ENCODE measurements at places on chromosomes 7 and 10.

DNA sequence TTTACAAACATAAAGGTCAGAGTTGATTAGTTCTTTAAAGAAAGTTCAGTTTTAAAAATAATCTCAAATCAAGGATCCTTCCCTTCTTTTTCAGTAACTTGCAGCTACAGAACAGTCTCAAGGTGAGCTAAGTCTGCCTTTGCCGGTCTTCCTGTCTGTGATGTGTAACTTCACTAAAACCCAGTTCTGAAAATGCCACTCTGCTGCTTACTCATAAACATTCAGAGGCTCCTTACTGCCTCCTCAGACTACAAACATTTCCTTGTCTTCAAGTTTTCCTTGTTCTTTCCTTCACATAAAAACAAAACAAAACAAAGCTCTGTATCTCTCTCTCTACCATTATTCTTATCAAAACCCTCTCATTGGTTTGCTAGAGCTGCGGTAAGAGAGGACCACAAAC lies 128.7 kb downstream of the ETV1 start:
- no peak for DNase-seq

GRCh38 chr10:90418869-90419652 lies 438.8 kb downstream of the HTR7 start:
- DNase-seq = no peak

DNA sequence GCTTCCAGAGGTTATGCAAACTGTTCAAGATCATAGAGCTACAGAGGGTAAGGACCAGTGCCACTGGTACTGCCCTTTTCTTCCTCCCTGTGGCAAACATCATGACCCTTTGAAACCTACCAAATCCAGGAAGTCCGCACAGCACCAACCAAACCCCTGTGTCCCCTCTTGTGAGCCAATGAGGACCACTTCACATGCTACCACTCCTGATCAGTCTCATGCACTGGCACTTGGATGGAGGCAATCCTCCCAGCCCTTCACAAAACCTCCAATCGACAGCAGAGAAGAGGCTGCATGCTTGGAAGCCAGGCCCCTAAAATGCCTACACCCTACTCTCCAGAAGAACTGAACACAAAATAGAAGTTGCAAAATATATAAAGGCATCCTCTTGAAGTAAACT lies 248.0 kb downstream of the TNS3 start:
- DNase-seq = no peak

DNA sequence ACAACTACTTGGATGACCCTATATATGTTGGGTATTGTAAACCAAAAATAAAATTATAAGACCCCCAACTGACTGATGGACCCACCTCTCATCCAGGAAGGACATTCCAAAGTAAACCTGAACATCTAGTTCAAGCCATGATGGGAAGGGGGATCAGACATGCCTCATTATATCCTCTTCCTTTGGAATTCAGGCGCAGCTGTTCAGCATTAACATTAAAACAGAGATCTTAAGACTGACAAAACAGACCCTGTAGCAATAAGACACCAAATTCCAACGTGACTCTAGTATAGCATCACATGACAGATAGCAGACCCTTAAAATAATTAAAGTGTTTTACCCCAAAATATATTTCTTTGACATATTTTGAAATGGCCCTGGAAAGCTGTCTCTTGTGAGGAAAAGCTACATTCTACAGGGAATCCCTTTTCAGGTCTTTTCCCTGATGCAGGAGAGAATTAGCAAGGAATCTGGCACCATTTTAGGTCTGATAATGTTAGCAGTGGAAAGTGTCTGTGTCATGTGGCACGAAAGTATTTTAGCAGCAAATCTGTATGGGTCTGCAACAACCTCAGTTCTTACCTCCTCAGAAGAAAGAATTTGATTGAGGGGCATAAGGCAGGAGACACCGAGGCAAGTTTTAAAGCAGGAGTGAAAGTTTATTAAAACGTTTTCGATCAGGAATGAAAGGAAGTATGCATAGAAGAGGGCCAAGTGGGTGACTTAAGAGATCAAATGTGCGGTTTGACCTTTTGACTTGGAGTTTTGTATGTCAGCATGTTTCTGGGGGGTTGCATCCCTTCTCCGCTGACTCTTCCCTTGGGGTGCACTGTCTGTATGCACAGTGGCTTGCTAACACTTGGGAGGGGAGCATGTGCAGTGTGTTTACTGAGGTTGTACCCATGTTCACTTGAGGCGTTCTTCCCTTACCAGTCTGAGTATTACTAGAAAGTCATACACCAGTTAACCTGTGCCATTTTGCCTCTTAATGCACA lies 236.6 kb upstream of the PPP1R3A start:
- no peak for DNase-seq

GRCh38 chr7:99167072-99167471 lies 23.2 kb upstream of the SMURF1 start:
- no peak for DNase-seq

GRCh38 chr7:75955331-75955955 lies 39.0 kb downstream of the TMEM120A start:
- DNase-seq = no peak

DNA sequence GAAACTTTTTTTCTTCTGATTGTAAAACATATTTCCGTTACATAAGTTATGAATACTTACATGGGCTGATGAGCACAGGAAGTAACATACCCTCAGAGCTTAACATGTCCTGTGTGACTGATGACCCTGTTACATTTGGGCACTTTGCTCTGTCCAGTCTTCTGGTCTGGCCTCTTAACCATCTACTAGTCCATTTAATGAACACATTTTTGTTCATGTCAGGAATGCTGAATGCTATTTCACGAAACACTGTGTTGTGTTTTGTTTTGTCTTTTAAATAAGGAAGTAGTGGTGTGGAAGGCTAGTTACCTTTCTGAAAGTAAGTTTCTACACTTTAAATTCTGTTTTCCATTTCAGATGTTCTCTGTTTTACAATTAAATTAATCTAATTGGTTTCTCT lies 77.7 kb downstream of the RBM33 start:
- no peak for DNase-seq

- DNase-seq = peak; percentile 79
Measured at GRCh38 chr10:101441541-101442455, 87.8 kb downstream of the BTRC start.

DNA sequence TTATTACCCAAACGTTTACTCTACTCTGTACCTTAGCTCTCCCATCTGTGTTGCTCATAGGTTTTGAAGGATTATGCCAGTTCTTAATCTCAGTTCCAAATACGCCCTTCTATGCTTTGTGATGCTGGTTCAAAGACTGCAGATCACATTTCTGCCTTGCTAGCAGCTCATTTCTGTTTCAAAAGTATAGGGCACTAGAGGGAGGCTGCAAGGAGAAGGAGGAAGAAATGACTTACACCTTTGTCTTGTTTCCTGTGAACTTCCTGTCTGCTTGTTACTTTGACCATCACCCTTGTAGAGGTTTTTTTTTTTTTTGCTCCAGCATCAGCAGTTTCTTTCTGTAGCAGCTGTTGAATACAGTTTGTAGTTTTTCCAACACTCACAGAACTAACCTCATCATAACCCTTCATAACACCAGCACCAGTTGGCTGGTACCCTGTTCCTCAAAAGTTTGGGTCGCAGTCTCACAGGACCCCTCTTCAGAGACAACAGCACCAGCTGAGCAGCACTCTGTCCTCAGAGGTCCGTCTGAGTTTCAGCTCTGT lies 16.5 kb downstream of the SLK start:
- no peak for DNase-seq

DNA sequence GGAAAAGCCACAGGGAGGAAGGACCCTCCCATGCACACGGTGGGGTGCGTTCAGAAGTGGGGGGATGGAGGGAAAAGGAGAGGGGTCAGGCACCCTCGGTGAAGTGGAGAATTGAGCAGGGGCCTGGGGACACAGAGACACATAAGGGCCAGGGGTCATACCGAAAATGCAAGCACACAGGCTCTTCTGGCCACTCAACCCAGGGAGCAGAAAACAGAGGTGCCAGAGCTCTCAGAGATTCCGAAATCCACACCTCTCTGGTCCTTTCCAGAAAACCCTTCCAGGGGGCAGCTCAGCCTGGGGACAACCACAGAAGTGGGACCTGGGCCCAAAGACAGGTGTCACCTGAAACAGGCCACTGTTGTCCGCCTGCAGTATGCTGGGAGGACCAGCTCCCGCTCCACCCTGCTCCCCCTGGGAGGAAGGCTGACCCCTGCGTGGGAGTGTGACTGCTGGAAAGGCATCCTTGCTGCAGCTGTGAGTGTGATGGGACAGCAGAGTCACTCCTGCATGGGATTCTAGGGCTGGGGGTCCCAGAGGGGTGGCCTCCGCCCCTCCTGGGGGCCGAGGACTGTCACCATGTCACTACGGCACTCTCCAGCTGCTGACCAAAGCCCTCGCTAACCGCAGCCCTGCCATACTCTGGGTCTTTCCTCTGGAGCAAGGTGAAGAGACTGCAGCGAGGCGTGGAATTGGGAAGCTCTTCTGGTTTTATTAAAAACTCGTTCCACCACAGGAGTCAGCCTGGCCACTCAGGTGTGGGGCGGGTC lies 63.1 kb downstream of the TMEM209 start:
- DNase-seq = no peak

GRCh38 chr7:136163340-136163801 lies 186.2 kb upstream of the MTPN start:
- no peak for DNase-seq

DNA sequence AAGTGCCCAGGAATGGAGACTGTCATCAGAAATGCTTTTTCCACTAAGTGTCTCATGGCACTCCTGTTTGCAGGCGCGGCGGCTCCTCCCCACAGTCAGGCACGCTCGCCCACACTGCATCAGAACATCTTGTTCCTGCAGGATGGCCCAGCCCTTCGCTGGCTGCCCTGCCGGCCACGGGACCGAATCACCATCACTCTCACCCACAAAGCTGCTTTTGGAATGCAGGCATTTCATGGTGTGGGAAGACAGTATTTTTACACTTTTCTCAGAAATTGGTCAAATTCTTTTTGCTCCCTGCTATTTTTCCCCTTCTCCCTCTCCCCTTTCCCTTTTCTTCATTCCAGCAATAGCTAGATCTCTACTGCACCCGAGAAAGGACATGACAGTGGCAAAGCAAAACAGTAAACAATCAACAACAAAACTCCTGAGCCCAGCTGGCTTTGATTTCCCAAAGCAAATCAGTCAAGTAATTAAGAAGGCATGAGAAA lies 176.1 kb upstream of the TNS3 start:
- DNase-seq = no peak

- DNase-seq = no peak
Measured at GRCh38 chr10:13449296-13449695, 79.5 kb downstream of the BEND7 start.

DNA sequence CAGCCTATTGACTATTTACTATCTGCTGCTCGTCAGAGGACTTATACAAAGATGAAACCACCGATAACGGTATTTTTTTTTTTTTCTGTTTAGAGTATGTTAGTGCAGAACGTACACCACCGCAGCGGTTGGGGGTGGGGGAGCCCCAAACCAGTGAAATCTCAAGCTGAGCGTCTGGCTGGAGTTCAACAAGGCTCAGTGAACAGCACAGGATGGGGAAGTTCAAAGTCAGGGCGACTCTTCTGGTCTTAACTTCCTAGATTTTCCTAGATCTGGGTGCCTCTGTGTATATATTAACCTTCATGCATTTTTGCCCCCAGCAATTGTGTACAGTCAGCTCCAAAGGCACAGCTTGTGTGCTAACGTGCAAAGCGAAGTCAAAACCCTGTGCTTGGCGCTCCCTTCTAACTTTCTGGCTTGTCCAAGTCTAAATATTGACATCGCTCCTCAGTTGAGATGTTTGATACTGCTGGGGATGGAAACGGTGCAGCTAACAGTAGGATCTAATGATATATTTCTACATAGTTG lies 1.1 kb downstream of the RHOBTB1 start:
- DNase-seq = no peak

DNA sequence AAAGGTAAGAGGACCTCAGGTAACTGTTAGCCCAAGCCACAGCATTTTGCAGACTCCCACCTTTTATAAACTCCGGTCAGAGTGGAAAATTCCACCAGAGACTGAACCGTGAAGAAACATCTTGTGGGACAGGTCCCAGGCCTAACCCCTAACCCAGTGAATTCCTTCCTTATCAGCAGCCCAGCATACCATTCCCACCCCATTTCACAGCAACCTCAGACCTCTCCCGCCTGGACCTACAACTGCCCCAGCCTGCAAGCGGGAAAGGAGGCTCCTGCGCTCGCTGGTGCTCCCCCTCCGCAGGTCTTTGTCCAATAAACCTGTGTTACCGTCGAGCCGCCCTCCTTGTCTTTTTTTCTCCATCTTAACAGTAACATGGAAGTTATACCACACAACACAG lies 736.6 kb downstream of the MAGI2 start:
- no peak for DNase-seq

DNA sequence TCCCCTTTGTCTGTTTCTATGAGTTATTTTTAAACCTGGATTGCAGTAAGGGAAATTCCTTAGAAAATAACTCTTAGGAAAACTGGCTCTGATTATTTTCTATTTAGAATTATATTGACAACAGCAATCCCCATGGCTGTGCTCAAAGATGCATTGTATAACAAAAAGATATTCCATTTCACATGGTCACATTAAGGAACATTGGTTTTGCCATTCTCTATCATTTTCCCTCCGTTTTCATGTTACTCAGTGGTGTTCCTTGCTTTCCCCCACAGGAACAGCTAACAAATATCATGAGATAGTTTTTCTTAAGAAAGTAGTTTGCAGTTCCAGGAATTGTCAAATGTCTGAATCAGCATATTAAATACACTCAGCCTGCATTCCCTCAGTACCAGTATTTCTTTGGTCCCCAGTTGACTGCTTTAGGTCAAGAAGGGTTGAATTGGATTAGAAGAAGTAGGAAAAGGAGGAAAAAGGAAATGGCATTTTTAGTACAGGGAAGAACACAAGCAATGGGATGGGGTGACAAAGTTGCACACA lies 436.7 kb downstream of the TNS3 start:
- no peak for DNase-seq

- no peak for DNase-seq
Measured at GRCh38 chr10:123157210-123157609, 3.0 kb downstream of the BUB3 start.

GRCh38 chr10:74624501-74624900 lies 201.9 kb upstream of the KAT6B start:
- DNase-seq = no peak
